Fibroblast of skin of abdomen (primary cell): ENCODE measurements at places on chromosomes 12 and 14.

- DNase-seq = no peak
These were observed 25.3 kb upstream of the TMEM260 start for GRCh38 chr14:56554301-56554700.

- no peak for DNase-seq
These were observed 33.6 kb upstream of the TMX1 start for GRCh38 chr14:51206462-51206861.

DNA sequence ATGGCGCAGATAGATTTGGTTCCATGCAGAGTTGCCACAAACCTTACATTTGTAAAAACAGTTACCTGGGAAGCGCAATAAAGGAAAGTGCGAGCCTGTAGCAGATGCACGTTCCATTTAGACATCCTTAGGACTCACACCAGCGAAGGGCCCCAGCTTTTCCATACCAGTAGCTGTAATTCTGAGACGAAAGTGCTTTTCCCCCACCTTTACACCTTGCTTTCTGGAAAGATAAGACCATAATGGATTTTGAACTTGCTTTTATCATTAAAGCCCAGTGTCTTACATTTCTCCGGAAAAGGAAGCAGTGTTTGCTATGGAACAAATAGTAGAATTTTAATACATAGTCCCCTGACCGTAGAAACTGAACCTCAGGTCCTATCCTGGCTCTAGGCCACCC lies 616 bp upstream of the CCDC77 start:
- DNase-seq = no peak

- peak; percentile 77 for DNase-seq
These were observed 45.2 kb downstream of the MAP1LC3B2 start for GRCh38 chr12:116604178-116604895.

DNA sequence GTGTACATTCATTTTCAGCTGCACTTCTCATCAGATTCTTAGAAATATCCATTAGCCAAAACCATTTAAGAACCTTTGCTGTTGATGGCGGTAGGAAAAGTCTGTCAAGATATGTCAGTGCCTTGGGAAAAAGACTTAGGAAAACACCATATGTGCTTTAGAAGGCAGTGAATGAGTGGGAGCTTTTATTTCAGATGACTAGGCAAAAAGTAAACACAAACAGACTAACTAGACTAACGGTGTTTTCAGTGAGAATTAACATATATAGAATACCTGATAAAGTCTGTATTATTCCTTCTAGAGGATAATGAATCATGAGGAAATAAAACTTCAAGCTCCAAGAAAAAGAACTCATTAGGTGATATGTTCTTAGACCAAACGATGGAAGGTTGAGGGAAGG lies 418.9 kb downstream of the NAV3 start:
- DNase-seq = no peak

DNA sequence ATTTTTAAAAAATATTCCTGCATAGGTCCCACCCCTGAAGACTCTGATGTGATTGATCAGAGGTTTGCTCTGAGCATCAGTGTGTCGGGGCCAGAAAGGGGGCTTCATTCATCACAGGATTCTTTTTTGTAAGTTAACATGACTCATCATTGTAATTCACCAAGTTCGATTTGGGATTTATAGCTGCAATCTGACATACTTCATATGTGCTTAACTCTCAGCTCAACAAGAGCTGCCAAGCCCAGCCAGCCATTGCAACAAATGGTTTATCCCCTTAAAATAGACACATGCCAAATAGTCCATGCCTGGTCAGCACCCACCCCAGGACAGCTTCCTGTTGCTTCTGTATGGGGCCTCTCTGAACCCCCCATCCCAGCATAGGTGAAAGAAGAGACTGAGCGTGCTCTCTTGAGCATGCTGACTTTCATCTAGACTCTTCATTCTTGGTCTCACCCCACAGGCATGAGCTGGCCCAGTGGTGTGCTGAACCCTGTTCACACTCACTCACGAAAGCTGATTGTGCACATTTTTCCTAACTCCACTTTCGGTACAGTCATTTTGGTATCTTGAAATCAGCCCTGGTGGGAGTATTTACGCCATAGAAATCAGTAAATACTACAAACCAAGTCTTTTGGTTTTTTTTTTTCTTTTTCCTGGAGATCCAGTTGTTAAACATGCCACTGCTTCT lies 101.4 kb downstream of the STAB2 start:
- no peak for DNase-seq

- no peak for DNase-seq
These were observed 36.6 kb downstream of the ACTN1 start for GRCh38 chr14:68942296-68943035.

GRCh38 chr14:74414403-74415114 lies 11.5 kb downstream of the SYNDIG1L start:
- DNase-seq = peak; percentile 5

DNA sequence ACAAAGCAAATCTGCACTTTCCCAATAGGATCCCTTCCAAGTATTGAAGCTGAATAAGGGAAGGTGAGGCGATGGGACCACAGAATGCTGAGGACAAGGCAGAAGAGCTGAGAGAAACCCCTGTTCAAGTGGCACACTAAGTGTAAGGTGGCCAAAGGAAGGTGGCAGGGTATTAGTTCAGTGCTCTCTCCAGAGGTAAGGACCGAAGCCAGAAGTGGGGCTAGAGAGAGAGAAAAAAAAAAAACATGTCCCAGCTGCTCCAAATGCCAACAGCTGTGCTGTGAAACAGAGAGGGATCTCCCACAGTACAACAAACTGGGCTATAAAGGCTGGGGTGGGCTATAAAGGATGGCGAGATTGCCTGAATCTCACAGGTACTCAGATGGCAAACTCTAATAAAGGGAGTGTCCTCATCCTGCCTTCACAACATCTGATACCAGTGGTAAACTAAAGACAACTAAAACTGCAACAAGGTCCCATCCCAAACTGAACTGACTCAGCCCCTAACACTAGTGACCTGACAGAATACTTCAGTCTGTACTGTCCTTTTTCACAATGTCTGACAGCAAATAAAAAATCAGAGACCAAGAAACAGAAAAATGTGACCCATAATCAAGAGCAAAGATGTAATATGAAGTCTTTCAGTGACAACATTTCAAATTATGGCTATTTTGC lies 47.9 kb downstream of the CDK17 start:
- DNase-seq = no peak

DNA sequence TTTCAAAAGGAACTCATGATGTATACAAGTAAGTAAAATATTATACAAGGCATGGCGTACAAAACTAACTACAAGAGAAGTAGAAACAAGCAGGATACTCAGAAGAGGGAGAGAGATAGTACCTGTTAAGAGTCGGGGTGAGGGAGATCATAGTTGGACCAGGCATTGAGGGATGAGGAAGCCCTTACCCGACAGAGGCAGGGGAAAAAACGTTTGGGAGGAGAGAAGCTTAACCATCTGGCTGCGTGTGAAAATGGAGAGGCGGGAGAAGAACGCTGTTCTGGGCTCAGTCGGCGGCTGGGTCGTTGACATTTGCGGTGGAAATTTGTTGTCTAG lies 575 bp upstream of the FMNL3 start:
- no peak for DNase-seq

DNA sequence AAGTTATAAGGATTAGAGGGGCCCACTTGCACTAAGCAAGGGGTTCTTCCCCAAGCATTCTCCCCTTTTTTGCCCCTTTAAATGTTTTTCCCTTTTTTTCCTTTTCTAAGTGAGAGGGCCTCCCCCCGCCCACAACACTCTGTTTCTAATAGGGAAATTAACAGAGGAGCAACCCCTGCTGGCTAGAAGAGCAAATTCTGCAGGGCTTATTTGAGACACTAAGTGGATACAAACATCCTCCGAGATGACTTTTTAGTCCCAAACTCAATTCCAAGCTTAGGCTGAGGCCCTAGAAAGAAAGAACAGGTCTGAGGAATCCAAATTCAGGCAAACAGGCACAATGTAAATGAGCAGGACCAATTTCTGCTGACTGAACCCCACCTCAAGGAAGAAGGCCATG lies 138.9 kb downstream of the GPR65 start:
- no peak for DNase-seq

GRCh38 chr12:122614839-122615238 lies 87.8 kb downstream of the KNTC1 start:
- no peak for DNase-seq

DNA sequence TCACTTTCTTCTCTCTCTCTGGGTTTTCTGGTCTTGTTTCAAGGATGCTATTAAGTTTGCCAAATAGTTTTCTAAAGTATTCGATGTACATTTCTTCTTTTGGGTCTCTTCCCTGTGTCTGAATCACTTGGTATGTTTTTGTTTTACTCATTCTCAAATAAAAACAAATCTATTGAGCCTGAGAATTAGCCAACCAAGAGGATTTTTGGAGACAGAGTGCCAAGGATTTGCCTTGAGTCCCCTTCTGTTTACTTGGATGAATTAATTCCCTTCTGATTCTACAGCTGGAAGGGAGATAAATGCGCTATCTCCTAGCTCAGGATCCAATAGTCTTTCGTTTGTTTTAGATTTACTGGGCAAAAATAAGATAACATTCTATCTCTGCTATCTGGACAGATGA lies 255.5 kb downstream of the SYT10 start:
- DNase-seq = no peak

DNA sequence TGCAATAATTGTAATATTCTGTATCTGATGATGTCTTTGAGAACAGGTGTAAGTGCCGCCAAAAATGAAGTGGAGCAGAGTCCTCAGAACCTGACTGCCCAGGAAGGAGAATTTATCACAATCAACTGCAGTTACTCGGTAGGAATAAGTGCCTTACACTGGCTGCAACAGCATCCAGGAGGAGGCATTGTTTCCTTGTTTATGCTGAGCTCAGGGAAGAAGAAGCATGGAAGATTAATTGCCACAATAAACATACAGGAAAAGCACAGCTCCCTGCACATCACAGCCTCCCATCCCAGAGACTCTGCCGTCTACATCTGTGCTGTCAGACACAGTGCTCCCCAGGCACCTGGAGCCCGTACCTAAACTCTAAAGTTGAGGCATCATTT lies 268.7 kb downstream of the DAD1 start:
- DNase-seq = no peak

DNA sequence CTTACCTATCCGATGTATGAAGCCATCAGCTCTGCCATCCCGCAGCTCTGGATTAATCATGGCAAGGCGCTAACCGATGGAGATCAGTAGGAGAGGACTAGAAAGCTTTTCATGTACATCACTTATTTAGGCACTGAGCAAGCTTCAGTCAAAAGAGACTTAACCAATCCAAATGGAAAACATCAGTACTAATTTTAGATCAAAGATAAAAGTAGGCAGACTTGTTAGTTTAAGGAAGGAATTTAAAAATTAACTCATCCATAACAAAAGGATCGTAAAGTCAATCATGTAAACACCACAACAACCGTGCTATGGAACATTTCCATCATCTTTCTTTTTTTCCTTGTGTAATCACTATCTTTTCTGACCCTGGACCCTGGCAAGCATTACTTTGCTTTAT lies at the start of gene CLEC2A:
CLEC2A (minus strand) TSS at position 101 of the 400 bp plus-strand sequence; CDS start at position 60, 41 bp downstream.
- DNase-seq = no peak

DNA sequence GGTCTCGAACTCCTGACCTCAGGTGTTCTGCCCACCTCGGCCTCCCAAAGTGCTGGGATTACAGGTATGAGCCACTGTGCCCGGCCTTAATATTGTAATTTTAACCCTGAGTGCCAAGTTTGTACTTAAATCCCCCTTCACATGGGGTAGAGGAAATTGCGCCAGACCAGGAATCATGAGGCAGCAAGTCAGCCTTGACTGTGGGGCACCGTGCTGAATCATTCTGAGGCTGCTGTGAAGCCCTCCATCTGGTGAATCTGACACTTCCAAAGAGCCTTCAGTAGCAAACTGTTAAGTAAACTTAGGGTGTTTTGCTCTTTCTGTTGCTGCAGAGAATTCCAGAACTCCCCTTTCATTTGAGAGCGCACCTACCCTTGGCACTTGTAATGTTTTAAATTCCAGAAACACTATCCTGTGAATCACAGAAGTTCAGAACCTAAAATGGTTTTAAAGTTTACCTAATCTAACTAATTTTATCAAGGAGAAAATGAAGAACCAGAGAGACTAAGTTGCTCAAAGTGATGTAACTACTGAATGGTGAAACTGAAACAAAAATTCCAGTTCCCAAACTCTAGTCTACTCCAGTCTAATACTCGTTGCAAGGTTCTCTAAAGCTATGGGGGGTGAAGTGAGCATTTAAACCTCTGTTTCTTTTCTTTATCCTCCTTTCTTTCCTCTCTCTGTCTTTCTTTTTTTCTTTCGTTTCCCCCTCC lies 7.5 kb downstream of the HEBP1 start:
- peak; percentile 89 for DNase-seq

- no peak for DNase-seq
These were observed 39.3 kb upstream of the ACSM4 start for GRCh38 chr12:7264538-7264937.

DNA sequence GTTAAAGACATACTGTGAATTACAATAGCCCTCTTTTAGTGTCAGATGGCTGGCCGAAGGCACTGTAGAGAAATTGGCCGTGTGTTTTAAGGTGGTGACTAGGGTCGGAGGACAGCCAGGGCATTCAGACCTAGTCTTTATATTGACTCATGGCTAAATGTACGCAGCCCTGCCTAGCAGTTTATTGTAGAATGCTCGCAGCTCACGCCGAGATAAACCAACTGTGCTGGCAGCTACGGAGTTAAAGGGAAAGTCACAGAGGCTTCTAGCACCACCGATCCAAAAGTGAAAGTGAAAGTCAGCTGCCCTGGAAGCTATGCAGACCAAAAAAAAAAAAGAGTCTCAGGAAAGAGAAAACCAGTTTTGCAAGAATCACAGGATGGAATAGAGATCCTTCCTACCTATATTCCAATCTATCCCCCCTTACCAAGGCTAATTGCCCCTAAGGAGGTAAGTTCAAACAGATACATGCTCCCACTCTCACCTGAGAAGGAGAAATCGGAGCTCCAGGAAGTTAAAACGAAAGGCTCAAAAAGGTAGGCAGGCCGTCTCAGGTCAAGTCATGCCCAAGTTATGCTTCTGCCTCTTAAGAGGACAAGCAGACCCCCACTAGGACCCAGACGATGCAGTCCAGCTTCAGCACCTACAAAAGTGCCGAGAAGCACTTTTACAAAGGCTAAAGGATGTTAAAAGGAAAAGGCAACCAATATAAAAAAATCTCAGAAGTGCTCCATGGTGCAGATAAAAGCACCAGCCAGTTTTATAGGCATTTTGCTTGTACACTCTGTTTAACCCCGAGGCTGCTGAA lies 24.8 kb downstream of the KLRK1 start:
- DNase-seq = peak; percentile 83

GRCh38 chr12:34403706-34404376 lies 381.5 kb downstream of the ALG10 start:
- DNase-seq = no peak

GRCh38 chr12:55820679-55821078 lies 2.8 kb downstream of the ORMDL2 start:
- no peak for DNase-seq

DNA sequence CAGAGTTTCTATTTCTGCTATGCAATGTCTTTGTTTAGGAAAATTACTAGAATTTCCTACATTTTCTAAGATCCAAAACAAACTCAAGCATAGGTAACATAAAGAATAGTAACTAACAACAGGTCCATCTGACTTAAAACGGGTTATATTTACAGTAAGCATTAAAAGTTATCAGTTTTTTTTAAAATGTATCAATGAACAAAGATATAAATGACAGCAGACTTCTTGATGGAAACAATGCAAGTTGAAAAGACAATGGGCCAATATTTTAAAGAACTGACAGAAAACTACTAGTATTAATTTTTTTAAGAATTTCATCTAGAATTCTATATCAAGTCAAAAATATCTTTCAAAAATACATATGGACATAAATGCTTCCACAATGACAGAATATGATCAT lies 367.1 kb upstream of the MGAT4C start:
- DNase-seq = no peak

GRCh38 chr14:34920339-34920738 lies 45.2 kb upstream of the BAZ1A start:
- DNase-seq = no peak

- no peak for DNase-seq
These were observed 87.4 kb downstream of the TTC8 start for GRCh38 chr14:88911809-88912208.
